ENCODE measurements at places on chromosomes 1 and 21. TPM values are rescaled to one million over a fixed set of nuclear protein-coding genes. Genes with fewer than 3 reads are reported as not detected.

CD34 gene
- not detected for polyA plus RNA-seq

PPM1J gene
- polyA plus RNA-seq: 1.4 TPM

GJA9 gene
- polyA plus RNA-seq: not detected

CNST gene
- polyA plus RNA-seq: 51.6 TPM

MLLT11 gene
- 1.5 TPM for polyA plus RNA-seq

ROR1 gene
- polyA plus RNA-seq: 0.09 TPM

SPATA45 gene
- polyA plus RNA-seq: 0.80 TPM

WNT3A gene
- polyA plus RNA-seq: not detected

OR2M3 gene
- not detected for polyA plus RNA-seq

LCE1D gene
- not detected for polyA plus RNA-seq

FMO1 gene
- not detected for polyA plus RNA-seq

MTARC2 gene
- polyA plus RNA-seq: 11.4 TPM

SPRR5 gene
- polyA plus RNA-seq: not detected

OR2T29 gene
- polyA plus RNA-seq: not detected

PCSK9 gene
- polyA plus RNA-seq: not detected

KRTAP21-2 gene
- not detected for polyA plus RNA-seq

FAM177B gene
- 30.0 TPM for polyA plus RNA-seq

NPR1 gene
- polyA plus RNA-seq: not detected

HHAT gene
- 6.3 TPM for polyA plus RNA-seq

CYYR1 gene
- polyA plus RNA-seq: not detected

All from IgD-negative memory B cell (primary cell).